Cortex of kidney (tissue), 1 donor: ENCODE measurements at places on chromosomes 7 and 10.

DNA sequence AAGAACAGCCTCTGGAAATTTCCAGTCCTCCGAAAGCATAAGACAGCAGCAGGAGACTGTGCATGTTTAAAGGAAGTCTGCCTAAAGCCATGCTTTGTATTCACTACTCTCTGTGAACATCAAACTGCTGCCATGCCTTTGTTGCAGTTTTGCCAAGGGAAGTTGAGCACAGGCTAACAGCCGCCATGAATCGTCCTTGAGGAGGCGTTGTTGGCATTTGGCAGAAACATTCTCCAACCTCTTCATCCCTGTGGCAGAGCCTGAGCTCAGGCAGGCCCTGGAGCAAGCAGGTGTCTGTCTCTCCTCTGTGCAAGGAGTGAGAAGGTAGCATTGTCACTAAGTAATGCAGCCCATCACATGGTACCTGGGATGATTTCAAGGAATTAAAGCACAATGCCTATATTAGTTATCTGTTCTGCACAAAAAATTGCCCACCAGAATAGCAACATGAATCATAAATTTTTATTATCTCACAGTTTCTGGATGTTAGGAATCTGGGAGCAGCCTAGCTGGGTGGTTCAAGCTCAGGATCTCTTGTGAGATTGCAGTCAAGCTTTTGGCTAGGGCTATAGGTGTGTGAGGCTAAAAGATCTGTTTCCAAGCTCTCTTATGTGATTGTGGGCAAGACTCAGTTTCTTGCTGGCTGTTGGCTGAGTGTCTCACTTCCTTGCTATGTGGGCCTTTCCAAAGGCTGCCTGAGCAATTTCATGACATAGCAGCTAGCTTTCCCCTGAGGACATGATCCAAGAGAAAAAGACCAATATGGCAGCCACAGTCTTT, 46.5 kb upstream of the KIAA1217 start:
- DNase-seq = no peak

DNA sequence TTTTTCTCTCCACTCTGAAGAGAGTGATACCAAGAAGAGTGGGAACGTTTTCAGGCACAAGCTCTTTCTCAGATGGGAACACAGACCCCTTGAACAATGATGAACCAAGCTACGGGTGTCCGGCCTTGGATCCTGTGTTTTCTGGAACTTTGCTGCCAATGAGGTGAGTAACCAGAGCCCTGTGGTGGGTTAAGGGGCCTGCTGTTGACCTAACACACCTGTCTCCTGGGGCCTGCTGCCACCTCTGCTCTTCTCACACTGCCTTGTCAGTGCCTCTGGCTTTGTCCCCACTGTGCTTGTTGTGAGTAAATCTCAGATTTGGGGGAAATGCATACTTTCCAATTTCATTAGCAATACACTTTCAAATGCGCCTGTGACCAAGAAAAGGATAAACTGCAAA, 1.4 kb upstream of the PKD1L1 start:
- no peak for DNase-seq

- no peak for DNase-seq
Measured at GRCh38 chr7:48176356-48176893, 5.2 kb downstream of the ABCA13 start.

GRCh38 chr10:80487791-80488538, 33.9 kb downstream of the TSPAN14 start:
- DNase-seq = no peak

DNA sequence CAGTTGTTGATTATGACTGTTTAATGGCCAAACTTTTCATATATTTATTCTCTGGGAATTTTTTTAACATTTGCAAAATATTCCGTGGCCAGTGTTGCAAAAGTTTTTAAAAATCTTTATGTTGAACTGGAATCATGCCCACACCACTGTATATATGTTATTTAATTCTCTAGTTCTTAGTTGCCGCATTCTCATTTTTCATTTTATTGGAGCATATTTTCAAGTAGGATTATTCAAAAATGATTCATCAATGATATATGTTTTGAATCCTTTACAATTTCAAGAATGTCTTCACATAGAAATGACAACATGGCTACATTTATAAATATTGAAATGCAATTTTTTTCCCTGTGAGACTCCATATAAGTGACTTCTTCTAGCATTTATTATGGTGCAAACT, 188.6 kb upstream of the LRRTM3 start:
- DNase-seq = no peak

DNA sequence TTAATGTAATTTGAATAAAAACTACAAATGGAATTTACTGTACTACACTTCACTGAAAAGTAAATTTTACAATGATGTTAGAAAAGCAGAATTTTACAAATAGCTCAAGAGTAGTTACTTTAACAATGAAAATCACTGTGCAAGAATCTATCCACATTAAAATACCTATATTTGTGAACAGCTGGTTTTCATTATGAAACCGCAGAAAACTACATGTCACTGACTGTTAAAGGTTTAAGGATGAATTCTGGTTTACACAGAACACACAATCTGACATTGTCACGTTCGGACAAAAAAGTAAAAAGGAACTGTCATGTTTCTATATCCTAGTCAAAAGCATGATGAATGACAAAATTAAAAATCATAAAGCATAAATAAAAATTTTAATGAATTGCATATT, 415.3 kb upstream of the PRKCQ start:
- no peak for DNase-seq

GRCh38 chr7:57638666-57639065, 188.7 kb downstream of the ZNF716 start:
- no peak for DNase-seq

DNA sequence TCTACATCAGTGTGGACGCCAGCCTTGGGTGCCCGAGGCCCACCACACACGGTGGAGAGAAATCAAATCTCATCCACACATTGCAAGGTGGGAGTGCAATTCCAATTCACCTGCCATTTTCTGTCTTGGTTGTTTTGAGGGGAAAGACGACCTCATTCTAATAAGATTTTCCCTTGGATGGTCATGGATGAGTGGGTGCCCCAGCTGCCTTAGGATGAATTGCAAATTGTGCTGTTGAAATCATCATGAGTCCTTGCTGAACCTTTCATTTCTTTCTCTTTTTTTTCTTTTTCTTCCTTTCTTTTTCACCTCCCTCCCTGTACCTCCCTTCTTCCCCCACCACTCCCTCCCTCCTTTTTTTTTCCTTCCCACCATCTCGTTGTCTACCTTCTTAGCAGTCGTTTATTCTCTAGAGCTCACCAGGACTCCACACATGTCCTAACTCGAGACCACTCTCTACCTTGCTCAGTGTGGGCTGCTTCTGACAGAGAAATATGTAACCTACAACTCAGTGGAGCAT, 266.9 kb upstream of the NFE2L3 start:
- DNase-seq = no peak

GRCh38 chr7:49522111-49522510, 251.3 kb upstream of the VWC2 start:
- DNase-seq = no peak

DNA sequence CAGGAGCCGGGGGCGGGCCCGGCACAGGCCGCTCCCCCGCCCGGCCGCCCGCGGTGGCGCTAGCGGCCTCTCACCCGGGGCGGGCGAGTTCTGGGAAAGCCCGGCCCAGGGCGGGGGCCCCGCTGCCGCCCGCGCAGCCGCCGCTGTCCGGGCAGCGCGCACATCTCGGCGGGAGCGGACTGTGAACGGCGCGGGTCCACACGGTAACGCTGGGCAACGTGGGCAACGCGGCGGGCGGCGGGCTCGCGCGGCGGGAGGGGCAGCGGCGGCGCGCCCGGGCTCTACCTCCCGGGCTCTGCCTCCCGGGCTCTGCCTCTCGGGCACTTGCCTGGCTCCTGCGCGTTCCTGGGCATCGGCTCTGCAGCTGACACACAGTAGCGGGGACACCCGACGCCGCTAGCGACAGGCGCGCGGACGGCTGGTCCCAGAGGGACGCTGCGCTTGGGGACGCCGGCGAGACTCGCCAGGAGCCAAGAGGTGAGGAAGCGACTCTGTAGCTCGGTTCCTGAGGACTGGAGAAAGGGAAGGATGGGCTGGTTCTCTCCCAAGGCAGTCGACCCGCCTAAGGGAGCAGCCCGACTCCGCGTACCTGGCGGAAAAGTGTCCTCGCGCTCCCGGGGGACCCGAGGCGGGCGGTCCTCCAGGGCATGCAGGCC, at the start of gene PLCE1:
Gene PLCE1, plus strand, starts transcription at position 150 of the 656 bp plus-strand sequence. CDS start 37,116 bp downstream, outside the sequence.
- DNase-seq = no peak

DNA sequence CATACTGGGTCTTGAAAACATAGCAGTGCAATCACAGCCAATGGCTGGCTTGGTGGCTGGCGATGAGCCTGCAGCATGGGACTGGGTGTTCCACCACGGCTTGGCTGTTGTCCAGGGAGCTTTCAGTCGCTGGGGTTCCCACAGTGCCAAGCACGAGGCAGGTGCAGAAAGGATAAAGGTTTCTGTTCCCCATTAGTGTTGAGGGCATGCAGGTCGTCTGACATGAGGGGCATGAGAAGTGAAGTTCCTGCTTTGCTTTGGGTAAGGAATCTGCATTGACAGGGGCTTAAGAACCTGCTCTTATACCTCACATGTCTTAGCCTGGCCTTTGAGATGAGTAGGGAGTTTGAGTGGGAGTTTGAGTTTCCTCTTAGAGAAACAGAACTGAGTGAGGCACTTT, 9.0 kb upstream of the CFTR start:
- no peak for DNase-seq

GRCh38 chr7:158049271-158049670, 538.4 kb downstream of the PTPRN2 start:
- no peak for DNase-seq

GRCh38 chr10:51000164-51000563, 74.1 kb upstream of the PRKG1 start:
- DNase-seq = no peak

GRCh38 chr7:138670594-138670993, 30.6 kb downstream of the SVOPL start:
- DNase-seq = no peak

GRCh38 chr10:121485436-121486139, 112.7 kb downstream of the FGFR2 start:
- DNase-seq = no peak

GRCh38 chr7:129370812-129371211, 63.4 kb upstream of the STRIP2 start:
- no peak for DNase-seq

- no peak for DNase-seq
Measured at GRCh38 chr7:91345449-91345848, 81.2 kb downstream of the FZD1 start.

GRCh38 chr10:125291836-125292235, 131.5 kb upstream of the CTBP2 start:
- DNase-seq = no peak
